ENCODE measurements at places on chromosomes 3 and 15.

GRCh38 chr3:111473550-111473949, 68.4 kb upstream of the CD96 start:
- DNase-seq = no peak

DNA sequence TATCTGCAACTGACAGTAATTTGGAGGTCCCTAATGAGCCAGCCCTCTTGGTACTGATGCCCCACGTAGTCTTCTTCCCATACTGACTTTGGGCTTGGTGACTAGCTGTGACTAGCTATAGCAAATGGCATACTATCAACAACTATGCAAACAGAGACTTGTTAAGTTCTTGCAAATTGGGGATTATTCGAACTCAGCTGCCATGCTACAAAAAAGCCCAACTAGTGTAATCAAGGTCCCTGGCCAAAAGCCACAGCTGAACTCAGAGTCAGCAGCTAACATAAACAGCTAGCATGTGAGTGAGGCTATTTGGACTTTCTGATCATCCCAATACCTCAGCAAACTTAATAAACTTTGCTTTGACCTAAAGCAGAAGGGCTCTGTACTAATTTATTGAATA, 121.2 kb upstream of the PLXND1 start:
- no peak for DNase-seq

DNA sequence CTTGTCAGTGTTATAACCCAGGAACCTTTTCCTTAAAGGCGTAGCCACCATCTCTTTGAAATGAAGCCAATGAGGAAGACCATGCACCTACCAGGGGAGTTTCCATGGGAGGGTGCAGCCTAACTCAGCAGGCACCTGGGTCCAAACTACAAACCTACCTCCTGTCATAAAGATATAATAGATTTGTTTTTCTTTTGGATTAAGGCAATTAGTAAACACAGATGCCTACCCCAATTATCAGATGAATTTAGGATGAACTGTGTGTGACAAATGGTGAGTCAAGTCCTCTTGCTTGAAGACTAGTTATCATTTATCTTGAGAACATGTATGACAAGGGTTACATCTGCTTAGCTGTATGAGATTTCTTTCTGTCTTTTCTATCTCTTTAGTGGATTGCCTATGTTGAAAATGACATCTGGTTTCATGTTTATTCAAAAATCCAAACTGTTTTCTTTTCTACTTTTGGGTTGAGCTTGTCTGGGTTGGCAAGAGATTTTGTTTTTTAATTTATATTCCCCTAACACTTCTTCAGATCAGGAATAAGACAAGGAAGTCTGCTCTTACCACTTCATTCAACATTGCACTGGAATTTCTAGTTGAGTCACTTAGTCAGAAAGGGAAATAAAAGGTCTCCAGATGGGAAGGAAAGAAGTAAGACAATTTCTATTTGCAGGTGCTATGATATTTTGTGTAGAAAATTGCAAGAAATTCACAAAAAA, 149.9 kb downstream of the NEK10 start:
- DNase-seq = no peak

DNA sequence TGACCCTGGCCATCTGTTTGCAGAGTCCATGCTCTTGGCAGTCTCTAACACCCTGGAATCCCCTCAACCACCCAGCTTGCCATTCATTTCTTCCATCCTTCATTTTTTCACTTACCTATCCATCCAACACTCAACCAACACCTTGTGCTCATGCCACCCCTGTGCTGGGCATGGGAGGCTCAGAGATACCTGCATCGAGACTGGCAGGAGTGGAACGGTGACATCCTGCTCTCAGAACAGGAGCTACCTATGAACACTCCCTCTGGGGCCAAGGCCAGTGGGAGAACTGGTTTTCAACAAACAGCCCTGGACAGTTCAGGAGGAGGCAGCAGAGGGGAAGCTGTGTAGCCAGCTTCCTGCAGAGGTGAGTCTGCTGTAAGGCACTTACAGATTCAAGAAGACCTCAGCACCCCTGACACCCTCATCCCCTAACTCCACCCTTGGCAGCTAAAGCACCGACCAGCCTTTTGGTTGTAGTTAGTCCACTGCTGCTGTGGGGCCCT, 19.5 kb upstream of the ATP2B2 start:
- no peak for DNase-seq

DNA sequence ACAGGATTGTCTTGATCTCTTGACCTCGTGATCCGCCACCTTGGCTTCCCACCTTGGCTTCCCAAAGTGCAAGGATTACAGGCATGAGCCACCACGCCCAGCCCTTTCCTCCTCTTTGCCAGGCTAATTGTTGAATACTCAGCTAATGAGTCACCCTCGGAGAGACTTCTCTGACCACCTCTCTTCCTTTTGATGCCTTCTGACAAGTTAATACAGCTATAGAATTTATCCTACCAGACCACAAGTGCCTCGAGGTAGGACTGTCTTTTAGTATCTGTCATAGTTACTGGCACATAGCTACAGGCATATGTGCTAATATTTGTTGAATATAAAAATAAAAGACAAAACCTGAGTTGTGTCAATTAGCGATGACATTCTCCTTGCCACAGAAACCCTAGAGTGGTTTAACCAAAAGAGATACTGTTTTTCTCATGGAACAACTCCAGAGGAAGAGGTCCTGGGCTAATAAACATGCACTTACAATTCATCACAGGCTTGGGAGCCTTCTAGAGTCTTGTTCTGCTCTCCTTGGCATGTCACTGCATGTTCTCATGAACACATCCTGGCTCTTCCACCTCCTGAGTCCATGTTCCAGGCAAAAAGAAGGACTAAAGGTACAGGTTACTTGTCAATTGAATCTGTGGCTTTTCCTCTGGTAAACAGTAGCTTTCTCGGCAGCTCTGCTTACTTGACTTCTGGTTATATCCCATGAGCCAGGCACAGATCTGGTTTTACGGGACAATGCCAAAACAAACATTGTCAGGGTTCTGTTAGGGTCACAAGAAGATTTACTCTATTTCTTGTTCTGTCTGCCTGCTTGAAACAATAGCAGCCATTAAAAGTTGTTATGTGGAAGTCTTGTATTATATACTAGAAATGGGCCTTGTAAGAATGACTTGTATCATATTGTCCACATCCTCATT, 332.3 kb downstream of the THSD4 start:
- DNase-seq = no peak

All from posterior cingulate gyrus (tissue), 11 donors.